Panc1 (cell line): ENCODE measurements at places on chromosomes 6 and 20.

GRCh38 chr20:25389401-25389857 is 1.2 kb downstream of the ABHD12 start:
- DNase-seq = no peak

DNA sequence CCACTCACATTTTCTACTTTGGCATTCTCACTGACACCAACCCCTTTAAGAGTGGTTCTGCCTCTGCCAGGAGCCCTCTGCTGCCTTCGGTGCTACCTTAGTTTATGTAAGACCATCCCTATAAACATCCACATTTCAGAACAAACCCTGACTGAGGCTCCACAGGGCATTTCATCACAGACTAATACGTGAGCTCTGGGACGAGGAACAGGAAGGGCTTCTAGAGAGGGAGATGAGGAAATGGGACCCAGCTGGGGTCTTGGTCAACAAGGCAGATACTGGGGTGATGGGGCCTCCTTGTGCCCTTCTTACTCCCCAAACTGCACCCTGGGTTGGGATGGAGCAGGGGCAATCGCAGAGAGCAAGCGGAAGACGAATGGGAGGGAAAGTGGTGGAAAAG is 86.5 kb upstream of the FYN start:
- DNase-seq = no peak

- DNase-seq = no peak
Observed at GRCh38 chr6:98824162-98824901, 10.0 kb upstream of the POU3F2 start.

GRCh38 chr6:137369136-137369535 is 125.1 kb downstream of the OLIG3 start:
- no peak for DNase-seq

- DNase-seq = no peak
Observed at GRCh38 chr6:108791700-108792099, 56.5 kb upstream of the ARMC2 start.

GRCh38 chr20:24657878-24658620 is 188.6 kb downstream of the SYNDIG1 start:
- DNase-seq = no peak

- no peak for DNase-seq
Observed at GRCh38 chr20:52291109-52291508, 99.5 kb upstream of the ZFP64 start.

GRCh38 chr6:161732594-161732993 is 458.7 kb upstream of the AGPAT4 start:
- DNase-seq = no peak

DNA sequence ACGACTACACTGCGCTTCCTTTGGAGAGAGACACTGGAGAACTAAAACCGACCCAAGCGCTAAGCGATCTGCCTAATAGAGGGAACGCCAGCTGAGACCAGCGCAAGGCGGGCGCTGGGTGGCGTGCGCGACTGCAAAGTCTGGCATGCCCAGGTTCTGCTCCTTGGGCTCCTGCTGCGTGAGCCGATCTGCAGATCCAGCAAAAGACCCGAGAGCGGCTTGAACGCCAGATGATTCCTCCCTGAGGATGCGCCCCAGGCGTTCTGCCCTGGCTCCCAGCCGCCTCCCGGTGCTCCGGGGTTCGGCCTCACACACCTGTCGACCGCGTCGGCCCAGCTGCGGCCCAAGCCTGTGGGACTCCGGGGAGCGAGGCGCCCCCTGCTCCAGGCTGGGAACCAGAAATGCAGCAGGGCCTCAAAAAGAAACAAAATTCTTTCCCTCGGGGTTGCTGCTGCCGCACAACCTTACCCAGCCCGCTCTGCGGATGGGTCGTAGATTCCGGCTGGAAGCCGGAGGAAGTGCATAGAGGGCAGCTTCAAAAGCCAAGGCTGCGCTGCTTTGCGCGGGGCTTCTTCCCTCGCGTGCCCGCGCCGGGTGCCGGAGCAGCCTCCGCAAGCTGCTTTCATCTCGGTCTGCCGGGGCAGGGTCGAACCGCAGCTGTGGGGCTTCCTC is 17.9 kb upstream of the PRDM13 start:
- DNase-seq = peak; percentile 15

GRCh38 chr6:89239338-89239737 is 22.2 kb upstream of the GABRR1 start:
- DNase-seq = no peak

DNA sequence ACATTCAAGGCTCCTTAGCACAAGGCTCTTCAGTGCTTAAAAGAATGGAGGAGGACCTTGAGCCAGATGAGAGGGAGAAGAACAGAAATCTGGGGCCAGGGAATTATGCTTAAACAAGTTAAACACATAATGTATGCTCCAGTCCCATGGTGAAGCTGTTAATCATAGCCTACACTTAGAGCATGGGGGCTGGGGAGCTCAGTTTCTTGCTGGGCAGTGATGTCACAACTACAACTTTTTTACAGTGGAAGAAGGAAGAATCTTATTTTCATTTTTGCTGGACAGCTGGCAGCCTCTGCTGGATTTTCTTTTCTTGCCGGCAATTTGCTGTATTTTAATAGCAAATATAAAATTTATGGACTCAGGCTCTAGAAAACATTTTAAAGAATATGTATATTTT is 432.5 kb downstream of the CD109 start:
- DNase-seq = no peak

GRCh38 chr6:107763946-107764345 is 60.2 kb downstream of the SCML4 start:
- DNase-seq = no peak

GRCh38 chr6:38187811-38188590 is 368.5 kb downstream of the ZFAND3 start:
- no peak for DNase-seq

DNA sequence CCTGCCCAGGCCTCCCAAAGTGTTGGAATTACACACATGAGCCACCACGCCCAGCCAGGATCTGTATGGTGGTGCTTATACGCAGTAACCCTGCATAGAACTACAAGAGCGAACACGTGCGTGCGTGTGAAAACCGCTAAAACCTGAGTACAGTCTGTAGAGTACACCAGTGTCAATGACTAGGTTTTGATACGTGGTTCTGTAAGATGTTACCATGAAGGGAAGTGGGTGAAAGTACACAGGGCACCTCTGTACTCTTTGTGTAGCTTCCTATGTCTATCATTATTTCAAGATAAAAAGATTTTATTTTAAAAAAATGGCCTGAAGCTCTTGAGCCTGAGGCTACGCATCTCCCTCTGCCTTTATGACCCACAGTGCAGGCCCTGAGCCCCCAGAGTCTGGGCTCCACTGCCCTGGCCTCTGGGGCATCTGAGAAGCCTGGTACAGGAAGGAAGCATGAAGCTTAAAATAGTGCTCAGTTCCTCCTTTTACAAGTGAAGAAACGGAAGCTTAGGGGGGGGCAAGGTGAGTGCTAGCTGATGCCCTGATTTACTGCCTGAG is 21.6 kb downstream of the LY86 start:
- no peak for DNase-seq

GRCh38 chr20:25250508-25250907 is 2.6 kb downstream of the PYGB start:
- no peak for DNase-seq

- DNase-seq = no peak
Observed at GRCh38 chr6:26105109-26105730, 18.0 kb downstream of the HFE start.

GRCh38 chr6:79764747-79765146 is 133.6 kb downstream of the SH3BGRL2 start:
- no peak for DNase-seq

- no peak for DNase-seq
Observed at GRCh38 chr6:119390247-119390793, 40.8 kb upstream of the MAN1A1 start.

- DNase-seq = no peak
Observed at GRCh38 chr20:3326779-3327521, 80.5 kb downstream of the DNAAF9 start.

GRCh38 chr6:44053760-44054556 is 73.3 kb downstream of the MRPL14 start:
- DNase-seq = no peak

- DNase-seq = no peak
Observed at GRCh38 chr6:30842754-30843610, 41.3 kb upstream of the DDR1 start.

GRCh38 chr20:21289651-21290050 is 13.5 kb upstream of the XRN2 start:
- no peak for DNase-seq

DNA sequence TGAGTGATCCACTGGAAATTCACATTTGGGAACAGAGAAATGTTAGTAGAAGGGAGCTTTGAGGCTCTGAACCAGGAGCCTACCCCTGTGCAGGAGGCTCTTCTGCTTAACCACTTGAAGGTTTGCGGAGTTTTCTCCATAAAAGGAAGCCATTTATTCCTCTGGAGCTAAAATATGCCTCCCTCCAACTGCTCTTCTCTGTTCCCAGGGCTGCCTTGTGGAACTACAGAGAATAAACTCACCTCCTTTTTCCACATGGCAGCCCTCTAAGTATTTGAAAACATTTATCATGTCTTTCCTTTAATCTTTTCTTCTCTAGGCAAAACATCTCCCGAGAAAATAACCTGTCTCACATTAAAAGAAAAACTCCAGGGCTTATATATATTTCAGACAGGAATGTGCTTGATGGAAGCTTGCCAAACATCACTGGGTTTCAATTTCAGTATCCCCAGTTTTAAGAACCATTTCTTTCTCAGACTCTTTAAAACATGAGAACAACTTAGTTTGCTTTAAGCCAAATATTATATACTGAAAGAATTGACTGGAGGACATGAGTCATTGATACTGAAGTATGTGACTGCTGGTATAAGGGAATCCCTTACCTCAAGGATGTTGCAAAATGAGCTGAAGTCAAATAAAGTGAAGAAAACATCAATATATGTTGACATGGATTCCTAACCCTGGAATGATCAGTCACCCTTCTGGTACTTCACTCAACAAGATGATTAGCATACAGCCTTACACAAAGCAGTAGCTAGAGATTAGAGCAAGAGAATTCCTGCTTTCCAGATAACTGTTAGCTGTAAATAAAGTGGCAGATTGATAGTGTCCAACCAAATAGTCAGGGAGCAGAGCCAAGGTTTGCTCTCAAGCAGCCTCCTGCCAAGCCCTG is 74.0 kb downstream of the ZBTB2 start:
- no peak for DNase-seq

GRCh38 chr6:4347877-4348276 is 212.5 kb upstream of the ECI2 start:
- no peak for DNase-seq

- no peak for DNase-seq
Observed at GRCh38 chr6:110609101-110609500, 132.7 kb upstream of the SLC22A16 start.

GRCh38 chr6:169323221-169323620 is 69.6 kb upstream of the THBS2 start:
- DNase-seq = no peak

DNA sequence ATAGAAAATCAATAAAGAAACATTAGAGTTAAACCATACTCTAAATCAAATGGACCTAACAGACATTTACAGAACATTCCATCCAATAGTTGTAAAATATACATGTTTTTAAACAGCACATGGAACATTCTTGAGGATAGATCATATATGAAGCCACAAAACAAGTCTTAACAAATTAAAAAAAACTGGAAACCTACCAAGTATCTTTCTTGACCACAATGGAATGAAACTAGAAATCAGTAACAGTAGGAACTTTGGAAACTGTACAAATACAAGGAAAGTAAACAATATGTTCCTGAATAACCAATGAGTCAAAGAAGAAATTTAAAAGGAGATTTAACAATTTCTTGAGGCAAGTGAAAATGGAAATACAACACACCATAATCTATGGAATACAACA is 91.2 kb upstream of the GLP1R start:
- no peak for DNase-seq

DNA sequence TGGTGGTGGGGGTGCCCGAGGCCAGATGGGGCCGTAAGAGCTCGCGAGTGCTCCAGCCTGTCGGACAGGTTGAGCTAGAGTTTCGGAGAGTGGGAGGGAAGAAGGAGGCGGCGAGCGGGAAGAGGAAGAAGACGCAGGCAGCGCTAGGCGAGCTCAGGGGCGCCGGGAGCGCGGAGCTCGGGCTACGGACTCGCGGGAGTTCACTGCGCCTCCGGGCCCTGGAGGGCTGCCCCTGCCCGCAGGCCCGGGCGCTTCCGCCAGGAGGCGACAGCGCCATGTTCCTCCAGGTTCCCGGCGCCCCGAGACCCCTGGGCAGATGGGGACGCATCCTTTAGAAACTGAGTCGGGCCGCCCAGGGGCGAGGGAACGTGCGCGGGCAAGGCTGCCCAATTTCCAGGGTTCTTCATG is 984 bp downstream of the TFAP2C start:
- DNase-seq = no peak

GRCh38 chr20:63580796-63581461 is 6.9 kb upstream of the HELZ2 start:
- DNase-seq = peak; percentile 32
